ENCODE measurements at places on chromosomes 7 and 10.
A peak's percentile ranks its signal among the peaks of the same experiment; 100 is the strongest.

DNA sequence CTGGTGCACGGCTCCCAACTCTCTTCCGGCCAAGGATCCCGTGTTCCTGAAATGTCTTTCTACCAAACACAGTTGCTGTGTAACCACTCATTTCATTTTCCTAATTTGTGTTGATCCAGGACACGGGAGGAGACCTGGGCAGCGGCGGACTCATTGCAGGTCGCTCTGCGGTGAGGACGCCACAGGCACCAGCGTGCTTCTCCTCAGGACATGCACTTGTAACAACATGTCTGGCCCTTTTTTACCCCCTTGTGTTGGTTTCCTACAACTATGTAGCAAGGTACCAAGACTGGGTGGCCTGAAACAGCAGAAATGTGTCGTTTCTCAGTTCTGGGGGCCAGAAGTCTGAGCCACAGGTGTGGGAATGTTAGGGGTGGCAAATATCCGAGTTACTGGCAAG, 18.2 kb downstream of the CALML5 start:
- no peak for DNase-seq

DNA sequence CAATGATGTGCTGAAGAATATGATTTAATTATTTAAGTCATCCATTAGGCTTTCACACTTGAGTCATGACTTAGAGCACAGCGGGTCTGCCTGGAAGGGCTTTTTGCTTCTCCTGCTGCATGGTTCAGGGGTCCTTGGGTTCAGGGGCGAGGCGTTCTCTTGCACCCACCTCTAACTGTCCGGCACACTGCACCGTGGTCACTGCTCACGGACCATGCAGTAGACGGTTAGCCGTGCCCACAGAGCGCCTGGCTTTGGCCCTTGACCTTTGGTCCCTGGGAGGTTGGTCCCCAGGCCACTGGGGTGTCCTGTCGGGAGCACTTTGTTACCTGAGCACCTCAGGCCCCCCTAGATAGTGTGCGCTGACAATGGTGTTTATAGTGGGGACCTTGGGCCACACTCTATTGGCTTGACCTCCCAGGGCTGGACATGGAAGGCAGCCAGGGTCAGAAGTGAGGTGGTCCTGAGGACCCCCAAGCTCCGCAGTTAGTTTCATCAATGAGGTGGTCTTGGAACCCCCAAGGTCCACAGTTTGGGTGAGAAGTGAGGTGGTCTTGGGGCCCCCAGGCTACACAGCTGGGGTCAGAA, 110.6 kb downstream of the ACTR3B start:
- no peak for DNase-seq

DNA sequence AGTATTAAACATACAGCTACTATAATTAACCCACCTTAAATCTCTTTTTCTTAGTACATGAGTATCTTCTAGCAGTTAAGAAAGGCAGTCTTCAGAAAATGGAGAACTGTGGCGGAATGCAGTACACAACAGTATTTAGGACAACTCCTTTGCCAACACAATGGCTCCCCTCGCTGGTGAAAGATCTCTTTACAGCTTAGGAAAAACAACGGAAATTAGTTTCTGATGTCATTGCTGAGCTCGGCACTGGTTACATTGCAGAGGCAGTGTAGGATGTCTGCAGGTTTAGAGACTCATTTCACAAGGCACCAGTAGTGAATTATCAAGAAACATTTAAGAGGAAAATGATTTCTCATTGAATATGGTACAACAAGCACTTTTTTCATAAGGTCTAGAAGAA, 43.4 kb downstream of the GLRX3 start:
- peak; percentile 37 for DNase-seq

- no peak for DNase-seq
These were observed 159.3 kb upstream of the CNTNAP2 start for GRCh38 chr7:145957160-145957890.

GRCh38 chr7:158128572-158128971, 459.1 kb downstream of the PTPRN2 start:
- DNase-seq, result no peak

GRCh38 chr10:106519376-106520030, 645.0 kb downstream of the SORCS1 start:
- no peak for DNase-seq

DNA sequence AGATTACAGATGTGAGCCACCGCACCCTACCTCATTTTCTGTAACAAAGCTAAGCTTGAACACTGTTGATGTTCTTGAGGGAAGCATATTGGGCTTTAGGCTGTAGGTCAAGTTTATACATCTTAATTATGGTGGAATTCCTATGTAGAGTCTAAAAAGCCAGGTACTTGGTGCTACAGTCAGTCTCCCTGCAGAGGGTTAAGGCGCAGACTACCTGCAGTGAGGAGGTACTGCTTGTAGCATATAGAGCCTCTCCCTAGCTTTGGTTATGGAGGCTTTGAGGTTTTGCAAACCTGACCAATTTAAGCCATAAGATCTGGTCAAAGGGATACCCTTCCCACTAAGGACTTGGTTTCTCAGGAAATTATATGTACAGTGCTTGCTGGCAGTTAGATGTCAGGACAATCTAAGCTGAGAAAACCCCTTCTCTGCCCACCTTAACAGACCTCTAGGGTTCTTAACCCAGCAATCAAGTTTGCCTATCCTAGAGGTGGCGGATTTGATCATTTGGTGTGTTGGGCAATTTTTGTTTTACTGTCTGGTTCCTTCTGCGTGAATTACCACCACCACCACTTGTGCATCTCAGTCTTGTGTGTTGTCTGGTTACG, 6.0 kb downstream of the PPIA start:
- no peak for DNase-seq

DNA sequence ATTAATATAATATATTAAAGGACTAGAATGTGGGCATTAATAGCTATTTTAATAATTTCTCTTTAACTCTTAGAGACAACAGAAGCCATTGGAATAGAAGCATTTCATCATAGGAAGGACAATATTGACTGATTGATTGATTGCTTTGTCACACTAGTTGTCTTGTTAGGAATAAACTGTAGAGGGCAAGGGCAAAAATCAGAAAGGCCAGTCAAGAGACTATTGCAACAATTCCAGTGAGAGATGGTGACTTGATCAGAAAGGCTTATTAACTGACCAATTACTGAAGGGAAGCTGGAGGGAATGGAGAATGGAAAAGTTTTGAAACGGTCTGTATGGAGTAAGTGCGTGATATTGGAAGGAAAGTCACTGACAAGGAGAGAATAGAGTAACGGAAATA, 87.3 kb downstream of the RUNDC3B start:
- no peak for DNase-seq

DNA sequence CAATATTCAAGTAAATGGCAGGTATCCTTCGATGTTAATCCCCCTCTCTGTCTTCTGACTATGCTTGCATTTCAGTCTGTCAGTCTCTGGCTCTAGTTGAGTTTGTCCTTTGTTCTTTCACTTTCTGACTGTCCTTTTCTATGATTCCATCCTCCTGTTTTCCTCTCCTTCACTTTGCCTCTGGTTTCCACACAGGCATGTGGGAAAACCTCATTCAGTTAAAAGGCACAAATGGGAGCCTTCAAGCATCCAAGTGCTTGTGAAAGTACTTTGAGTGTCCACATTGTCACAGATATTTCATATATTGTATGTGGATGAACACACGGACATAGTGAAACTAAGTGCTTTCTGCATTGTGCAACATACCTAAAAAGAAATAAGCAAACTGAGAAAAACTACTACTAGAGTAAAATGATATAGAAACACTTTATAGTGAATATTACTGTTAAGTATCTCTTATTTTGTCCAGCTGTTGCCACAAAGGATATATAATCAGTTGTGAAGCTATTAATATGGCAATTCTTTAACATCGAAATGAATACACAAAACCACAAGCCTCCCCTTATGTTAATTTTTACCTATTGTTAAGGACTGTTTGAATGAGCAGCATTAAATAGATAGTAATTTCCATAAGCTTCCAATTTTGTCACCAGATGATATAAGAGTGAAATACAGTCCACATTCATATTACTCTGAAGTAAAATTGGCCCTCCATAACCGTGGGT, 71.7 kb downstream of the NRBF2 start:
- no peak for DNase-seq

- DNase-seq, result no peak
These were observed 75.7 kb downstream of the NRCAM start for GRCh38 chr7:108380517-108380916.

DNA sequence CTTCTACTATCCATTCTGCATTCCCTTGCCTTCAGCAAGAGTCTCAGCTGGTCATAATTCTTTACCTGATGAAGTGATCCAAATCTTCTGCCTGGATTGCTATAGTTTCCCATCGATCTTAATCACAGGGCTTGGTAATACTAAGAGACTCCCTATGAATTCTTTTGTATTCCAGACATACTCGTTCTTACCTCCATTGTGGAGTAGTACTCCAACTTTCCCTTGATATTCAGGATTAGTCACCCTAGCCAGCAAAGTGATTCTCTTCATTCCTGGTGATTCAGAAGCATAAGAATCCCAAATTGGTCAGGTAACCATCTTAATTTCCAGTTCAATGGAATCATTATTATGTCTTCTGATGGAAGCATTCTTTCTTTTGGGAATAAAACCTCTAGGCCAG, 96.7 kb downstream of the TWIST1 start:
- DNase-seq, result peak; percentile 39

GRCh38 chr10:8403711-8404371, 349.4 kb downstream of the GATA3 start:
- DNase-seq, result no peak

- no peak for DNase-seq
These were observed 120.1 kb downstream of the ARHGAP12 start for GRCh38 chr10:31808258-31809218.

DNA sequence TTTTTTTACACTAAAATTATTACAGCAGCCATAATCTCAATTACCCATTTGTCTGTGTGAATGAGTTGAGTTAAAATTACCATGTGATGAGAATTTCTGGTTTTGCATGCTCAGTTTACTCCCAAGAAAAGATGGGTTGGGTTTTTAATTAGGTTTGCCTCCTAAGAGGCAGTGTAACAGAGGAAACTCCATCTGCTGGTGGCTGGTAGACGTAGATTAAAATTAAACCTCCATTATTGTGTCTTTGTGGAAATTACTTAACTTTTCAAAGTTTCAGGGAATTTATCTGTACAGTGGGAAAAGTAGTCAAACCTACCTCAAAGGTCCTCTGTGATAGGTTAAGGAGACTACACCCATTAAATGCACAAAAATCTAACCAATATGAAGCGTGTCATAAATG, 954.2 kb downstream of the PCDH15 start:
- DNase-seq, result no peak

GRCh38 chr7:141073173-141073640, 657 bp upstream of the TMEM178B start:
- no peak for DNase-seq

DNA sequence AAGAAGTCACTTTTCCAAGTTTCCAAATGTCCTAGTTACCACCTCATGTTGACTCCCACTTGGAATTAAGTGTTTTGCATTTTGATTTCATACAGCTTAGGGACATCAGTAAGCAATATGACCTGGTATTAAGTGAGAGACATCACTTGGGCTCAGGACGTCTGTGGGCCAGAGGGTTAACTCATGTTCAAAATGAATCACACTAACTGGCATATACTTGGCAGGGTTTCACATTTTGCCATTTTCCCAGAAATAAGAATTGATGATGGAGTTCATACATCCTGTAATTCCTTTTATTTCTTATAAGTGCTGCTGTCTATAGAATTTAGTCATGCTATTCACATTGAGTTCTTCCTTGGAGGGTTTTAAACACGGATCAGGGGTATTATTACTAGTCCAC, 516.5 kb downstream of the PHTF2 start:
- DNase-seq, result no peak
